ENCODE measurements at places on chromosomes 12 and 14.

DNA sequence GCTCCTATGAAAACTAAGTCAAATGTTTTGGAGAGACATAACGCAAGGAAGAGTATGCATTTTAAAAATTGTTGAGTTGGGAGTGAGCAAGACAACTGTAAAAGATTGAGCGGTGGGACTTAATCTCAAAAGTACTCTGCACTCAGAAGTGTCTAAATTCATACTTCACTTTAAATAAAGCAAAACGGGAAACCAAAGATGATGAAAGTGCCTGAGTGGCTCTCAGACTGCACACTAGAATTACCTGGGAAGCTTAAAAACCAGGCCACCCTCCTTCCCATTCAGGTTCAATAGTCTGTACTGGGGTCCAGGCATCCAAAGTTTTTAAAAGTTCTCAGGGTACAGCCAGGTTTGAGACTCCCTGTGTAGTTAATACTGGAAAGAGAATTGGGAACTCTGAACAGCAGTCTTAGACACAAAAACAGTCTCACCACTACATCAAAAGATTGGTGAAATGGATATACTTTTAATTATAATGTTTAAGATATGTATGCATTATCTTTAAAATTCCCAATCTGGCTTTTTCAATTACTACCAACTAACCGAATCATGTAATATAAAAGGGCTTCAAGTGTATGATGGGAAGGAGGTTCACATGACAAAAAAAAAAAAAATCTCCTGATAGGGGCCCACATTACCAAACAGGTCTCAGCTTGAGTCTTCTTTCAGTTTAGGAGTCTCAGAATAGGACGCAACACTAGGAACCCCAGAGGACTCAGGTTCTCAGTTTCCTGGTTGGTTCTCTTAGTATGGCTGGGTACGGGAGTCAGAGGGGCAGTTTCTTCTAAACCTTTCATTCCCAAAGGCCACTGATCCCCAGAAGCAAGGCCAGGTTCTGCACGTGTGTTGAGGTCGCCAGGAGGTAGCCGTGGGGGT is 1.0 kb downstream of the HOMEZ start:
- DNase-seq = peak; percentile 52

- DNase-seq = no peak
Measured at GRCh38 chr12:71029302-71029701, 108.8 kb upstream of the PTPRR start.

DNA sequence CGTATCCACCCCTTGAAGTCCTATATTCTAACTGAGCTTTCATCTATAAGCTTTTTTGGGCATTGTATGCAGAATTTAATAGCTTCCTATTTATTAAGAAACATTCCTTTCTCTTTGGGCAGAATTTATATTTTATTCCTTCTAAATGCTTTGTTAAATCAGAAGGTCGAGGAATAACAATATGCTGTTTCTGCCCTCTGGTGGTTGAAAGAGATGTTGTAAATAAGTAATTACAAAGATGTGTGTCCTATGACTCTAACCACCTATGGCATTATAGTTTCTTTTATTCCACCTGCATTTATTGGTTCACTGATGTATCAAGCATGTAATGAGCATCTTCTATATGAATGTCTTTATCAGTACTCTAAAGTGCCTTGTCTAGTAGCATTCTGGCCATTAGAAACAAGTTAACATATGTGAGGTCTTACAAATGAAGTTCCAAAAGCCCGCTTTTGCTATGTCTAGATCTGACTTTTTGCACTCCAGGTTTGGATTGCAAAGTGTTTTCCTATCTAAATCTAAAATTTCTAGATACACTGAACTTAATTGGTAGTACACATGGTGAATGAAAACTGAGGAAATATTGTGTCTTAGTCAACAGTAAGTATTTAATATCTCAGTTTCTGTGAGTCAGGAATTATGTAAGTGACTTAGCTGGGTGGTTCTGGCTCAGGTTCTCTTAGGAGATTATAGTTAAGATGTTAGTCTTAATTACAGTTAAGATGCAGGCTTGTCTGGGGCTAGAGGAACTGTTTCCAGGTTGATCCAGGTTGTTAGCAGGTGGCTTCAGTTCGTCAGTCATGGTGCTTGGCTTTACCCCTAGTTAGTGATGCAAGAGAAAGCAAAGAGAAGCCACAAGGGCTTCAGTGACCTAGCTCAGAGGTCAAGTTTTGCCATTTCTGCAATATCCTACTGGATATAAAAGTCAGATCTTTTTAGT is 57.5 kb downstream of the PLEKHA5 start:
- peak; percentile 80 for DNase-seq

DNA sequence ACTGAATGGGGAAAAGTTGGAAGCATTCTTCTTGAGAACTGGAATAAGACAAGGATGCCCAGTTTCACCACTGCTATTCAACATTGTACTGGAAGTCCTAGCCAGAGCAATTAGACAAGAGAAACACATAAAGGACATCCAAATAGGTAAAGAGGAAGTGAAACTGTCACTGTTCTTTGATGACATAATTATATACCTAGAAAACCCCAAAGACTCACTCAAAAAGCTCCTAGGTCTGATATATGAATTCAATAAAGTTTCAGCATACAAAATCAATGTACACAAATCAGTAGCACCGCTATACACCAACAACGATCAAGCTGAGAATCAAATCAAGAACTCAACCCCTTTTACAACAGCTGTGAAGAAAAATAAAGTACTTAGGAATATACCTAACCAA is 157.3 kb upstream of the DDHD1 start:
- DNase-seq = no peak

GRCh38 chr12:10130042-10130441 is at the start of gene CLEC7A:
Gene CLEC7A (minus strand): TSS chr12:10130199. CDS start chr12:10130082, 117 bp downstream.
- no peak for DNase-seq

DNA sequence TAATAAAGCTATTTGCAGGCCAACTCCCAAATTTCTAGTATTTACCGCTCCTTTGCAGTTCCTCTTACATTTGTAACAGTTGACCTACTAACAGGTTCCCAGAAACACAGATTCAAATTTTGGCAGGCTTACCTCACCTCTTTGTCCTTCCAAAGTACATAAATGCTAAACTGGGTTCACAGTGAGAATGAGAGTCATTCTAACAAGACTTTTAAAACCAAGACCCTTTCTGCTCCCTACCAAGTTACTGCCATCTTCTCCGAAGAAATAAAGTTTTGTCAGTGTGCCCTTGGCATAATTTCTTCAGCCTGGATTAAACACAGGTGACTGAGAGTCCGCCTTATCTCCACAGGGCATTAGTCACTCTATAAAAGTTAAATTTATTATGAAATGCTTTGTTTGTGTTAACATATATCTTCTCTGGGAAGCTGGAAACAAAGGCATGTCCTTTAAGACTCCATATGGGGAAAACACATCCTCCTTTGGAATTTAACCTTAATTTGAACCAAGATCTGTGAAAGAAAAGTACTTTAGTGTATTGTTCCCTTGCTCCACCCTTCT is 28.2 kb downstream of the FOXA1 start:
- no peak for DNase-seq

DNA sequence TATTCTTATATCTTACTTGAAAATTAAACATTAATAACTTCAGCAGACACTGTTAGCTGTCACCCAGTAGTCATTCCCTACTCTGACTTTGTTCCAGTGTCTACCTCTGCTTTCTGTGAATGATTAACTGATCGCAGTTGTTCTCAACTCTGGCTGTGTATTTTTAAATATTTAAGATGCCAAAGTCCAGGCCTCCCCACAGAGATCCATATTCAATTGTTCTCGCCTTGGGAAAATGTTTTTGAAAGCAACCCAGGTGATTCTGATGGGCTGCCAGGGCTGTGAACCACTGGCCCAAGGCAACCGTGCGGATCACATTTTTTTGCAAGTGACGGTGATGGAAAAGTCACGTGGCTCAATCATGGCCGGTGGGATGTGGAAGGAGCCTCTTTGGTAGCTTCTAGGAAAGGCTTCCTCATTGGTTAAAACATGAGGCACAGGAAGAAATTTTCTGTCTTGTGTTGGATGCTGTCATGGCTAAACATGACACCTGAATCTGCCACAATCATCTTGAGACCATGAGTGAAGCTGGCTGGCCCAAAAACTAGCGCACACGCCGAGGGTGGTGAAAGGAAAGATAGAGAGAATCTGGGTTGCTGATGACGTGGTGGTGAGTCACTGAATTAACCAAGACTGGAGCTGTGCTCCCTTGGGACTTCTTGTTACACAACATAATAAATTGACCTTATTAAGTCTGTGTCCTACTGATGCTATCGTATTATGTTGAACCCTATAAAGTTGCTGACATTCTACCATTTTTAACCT is 37.2 kb downstream of the RDH12 start:
- no peak for DNase-seq

DNA sequence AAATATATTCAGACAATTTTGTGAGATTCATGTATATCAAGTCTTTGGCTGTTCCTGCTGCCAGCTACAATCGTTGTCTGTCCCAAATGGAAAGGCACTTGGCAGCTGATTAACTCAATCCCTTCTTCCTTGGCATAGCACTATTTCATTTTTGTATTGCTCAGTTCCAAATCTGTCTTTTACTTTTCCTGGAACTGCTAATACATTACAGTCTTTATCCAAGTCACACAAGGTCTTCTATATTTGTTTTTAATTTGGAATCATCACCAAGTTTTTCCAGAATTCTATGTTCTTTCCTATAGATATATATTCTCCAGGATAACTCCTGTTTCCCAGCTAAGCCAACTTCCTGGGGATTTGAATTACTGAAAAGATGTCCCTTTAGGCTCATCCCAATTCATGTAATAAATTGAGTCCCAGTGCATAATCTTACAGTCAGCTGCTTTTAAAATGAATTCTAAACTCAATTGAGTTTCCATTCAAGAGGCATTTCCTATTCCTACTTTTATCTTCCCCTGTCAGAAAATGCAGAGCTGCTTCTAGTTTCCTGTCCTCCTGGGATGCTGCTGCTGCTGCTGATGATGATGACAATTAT is 45.9 kb downstream of the DYRK2 start:
- DNase-seq = no peak

DNA sequence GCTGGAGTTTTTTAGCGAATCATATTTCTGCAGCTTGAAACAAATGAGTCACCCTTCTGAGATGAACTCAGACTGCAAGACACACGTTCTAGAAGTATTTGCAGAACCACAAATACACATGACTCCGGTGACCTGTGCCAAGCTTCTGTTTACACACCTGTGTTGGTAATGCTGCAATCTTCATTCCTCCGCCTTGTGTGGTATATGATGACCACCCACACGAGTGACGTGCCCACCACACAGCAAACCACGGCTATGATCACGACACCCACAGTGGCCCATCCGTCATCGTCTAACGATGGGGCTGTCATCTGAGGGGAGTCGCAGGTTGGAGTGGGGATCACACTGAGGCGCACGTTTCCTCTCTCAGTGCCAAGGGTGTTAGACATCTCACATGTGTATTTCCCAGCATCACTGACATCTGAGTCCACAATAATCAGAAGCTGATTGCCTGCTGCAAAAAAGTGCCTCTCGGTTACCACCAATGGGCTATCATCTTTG is 43.0 kb downstream of the LRIG3 start:
- no peak for DNase-seq

DNA sequence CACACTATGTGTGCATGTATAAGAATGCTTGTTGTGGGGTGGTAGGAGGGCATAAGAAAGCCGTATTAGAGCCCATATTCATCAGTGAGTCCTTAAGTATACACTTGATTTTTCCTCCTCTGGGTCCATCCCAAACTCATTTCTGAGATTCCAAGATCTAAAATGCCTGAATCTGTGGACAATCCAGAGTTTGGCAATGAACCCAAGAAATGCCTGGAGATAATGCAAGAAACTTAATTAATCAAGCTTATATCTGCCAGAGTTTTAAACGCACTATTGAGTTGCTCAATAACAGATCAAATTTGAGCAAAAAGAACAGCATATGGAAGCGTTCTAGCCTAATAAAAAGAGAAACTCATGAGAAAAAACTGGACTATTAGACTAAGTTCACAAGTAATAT is 143.4 kb upstream of the NAV3 start:
- no peak for DNase-seq

All from OCI-M1 (cell line).